ENCODE measurements at places on chromosomes 6 and 20.

GRCh38 chr20:57432862-57433491 is 41.8 kb downstream of the RBM38 start:
- DNase-seq = peak; percentile 91

GRCh38 chr6:51562198-51562597 is 525.2 kb downstream of the PKHD1 start:
- DNase-seq = no peak

DNA sequence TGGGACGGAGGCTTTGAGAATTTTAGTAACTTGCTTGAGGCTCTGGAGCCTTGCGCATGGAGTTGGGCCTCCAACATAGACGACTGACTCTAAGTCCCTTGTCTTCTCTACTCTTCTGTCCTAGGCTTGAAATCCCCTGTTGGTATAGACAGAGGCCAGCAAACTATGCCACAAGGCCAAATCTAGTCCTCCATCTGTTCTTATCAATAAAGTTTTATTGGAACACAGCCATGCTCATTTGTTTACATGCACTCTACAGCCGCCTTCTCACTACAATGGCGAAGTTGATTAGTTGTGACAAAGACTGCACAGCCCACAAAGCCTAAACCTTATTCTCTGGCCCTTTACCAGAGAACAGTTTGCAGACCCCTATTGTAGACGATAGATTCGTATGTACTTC is 174.1 kb upstream of the ZFP64 start:
- no peak for DNase-seq

DNA sequence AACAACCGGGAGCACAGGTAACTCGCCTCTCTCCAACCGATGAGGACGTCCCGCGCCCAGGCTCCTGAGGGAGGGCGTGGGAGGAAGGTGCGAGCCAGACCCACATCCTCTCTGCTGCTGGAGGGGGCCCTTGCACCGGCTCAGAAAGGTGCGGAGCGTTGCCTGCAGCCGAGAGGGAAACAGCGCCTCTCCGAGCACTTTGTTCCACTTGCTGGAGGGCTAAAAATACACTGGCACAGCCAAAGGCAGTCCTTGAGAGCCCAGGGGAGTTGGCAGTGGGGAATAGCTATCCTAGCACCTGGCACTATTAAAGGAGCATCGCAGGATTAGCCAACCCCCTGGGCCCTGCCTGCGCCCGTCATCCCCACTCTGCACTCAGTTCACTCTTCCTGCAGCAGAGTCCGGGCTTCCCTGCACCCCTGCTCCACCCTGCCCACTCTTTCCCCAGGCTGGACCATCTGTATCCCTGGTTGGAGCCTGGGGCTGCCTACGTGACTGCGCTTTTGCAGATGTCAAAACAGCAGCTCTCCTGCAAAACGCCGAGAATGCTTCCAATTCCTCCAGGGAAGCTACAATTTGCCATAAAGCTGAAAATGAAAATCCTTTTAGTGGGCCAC is 108.9 kb downstream of the SNX5 start:
- DNase-seq = no peak

DNA sequence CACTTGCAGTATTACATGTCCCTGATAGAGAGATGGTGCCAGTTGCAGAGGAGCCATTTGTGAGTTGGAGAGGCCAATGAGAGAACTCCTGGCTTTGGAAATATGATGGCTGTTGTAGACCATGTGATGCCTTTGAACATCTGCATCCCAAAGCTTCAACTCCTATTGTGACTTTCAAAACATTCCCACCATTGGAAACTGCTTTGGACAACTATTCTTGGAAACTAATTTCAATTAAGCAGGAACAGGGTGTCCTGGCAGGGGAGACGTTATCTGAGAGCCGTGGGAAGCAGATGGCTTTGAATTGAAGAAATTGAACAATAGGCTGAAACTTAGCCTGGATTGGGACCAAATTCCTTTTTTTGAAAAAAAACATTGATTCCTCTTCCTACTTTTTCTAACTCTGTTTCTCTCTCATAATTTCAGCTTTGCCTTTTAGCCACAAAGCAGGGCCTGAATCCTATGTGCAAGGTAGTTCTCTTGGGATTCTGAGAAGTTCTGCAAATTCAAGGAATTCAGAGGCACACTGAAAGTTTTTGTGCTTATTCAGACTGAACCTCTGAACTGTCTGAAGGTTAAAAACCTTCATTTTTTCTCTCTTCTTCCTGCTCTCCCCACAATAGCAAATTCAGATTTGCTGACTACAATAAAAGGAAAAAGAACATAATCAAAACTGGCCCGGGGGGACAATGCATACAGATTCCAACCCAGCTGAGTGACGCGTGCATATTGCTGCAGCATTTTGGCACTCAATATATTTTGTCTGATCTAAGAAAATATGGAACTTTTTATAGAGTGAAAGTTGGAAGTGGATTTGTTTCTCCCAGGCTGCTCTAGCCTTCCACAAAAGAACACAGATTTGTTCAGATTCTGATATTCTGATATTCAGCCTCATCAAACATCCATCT is 720.4 kb upstream of the CHD6 start:
- no peak for DNase-seq

DNA sequence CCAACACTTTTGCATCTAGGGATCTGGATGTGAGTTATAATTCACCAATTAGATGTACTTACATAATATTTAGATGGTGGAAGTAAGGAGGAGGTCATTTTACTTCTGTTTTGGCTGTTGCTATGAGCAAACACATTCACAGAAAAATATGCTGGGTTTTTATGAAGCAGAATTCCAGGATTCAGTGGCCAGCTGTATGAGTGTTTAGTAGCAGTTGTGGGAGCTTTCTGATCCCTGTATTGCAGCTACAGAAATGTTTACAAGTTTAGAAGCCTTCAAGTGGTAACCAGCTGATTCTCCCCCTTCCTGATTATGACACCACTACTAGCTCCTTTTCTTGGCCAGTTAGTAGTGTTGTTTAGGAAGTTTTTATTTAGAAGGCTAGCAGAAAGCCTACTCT is 177.0 kb downstream of the TENT5A start:
- DNase-seq = no peak

DNA sequence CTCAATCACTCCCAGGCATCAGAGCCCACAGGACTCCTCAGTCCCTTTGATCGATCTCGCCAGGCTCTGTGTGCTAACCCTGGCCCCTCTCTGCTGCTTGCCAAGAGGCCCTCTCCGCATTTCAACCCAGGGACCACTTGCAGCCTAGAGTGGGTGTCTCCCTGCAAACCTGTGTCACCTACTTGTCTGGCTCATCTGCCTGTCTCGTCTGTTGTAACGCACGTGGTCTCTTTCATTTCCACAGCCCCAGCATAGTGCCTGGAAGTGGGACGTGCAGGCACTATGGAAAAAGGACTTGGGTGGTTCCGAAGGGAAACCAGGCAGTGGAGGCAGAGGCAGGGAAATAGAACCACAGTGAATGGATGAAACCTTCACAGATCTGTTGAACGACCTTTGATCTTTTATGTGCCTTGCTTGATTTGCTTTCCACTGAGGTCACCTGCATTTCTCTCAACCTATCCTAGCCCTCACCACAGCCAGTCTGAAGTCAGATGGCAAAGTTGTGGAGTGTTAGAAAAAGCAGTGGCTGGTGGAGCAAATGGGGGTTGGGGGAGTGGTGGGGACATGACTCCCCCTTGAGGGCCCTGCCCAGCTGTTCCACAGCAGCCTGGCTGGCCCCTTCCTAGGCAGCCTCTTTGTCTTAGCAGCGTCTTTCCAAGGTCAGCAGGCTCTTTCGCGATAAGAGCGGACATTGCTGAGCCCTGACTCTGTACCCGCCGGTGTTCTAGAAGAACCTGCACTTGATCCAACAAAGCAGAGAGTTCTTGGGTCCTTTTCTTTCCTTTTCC is 55.8 kb upstream of the TAGAP start:
- no peak for DNase-seq

DNA sequence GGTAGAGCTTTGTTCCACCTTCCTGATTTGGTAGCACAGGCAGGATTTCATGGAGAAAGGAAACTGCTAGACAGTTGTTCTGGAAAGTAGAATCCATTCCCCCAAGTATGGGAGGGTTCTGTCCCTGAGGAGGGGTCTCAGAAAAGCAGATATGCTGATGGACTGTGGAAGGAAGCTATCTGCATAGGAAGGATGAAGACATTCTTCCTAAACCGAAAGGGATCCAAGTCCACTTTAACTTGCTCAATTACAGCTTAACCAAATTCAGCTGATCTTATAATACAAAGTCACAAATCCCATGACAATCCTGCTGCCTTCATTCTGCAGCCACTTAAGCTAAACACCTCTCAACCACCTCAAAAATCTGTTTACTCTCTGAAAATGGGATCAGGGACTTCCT is 2.6 kb downstream of the MAN1A1 start:
- no peak for DNase-seq

DNA sequence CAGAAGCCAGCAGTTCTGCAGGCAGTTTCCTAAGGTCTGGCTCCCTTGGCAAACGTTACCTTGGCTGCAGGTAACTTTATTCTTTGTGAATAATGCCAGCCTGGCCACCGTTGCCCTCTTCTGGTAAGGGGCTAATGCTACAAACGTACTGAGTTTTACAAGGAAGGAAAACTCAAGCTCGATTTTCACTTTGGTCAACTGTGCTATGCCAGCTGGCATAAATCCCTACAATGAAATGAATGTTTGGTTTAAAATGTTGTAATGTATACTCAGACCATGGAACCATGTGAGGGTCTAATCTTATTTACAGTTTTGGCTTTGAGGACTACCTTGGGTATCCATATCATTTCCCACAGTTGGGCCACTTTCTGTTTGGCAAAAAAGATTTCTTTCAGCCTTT is 101.4 kb downstream of the SLX4IP start:
- DNase-seq = no peak

DNA sequence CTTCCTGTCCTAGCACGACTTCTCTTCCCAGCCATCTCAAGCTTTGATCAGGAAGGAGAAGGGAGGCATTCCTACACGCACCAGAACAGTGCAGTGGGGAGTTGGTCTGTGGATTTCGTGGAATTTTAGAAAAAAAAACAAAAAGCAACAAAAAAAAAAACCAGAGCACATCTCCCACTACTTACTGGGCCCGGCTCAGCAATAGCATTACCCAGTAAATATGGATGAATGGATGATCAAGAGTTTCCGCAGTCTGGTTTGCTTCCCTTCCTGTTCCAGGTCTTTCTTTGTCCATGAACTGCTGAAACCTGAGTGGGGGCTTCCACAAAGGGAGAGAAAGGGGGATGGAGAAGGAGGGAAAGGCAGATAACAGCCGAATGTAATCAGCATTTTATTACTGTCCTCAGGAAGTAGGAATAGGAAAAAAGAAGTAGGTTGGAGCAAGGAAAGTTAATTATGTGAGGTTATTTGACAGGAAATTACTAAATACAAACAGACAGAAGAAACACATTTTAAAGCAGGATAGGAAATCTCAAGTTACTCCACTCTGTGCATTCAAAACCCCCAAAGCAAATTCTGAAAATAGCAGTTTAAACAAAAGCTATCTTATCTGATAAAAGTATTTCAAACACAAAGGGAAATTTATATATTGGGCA is 349.0 kb downstream of the PRL start:
- DNase-seq = no peak

DNA sequence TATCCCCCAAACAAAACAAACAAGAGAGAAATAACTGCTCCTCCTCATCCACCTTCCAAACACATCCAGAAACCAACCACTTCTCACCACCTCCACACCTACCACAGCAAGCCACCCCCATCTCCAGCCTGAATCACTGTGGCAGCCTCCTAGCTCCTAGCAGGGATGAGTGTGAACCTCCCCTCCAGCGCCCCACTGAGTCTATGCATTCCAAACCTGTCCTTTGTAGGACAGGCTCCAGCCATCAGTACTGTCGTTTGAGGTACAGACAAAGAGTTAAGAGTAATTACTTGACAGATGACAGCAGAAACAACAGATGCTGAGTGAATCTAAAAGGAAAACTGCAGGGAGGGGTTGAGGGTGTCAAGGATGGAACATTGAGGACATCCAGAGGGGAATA is 2.4 kb downstream of the METTL24 start:
- DNase-seq = no peak

DNA sequence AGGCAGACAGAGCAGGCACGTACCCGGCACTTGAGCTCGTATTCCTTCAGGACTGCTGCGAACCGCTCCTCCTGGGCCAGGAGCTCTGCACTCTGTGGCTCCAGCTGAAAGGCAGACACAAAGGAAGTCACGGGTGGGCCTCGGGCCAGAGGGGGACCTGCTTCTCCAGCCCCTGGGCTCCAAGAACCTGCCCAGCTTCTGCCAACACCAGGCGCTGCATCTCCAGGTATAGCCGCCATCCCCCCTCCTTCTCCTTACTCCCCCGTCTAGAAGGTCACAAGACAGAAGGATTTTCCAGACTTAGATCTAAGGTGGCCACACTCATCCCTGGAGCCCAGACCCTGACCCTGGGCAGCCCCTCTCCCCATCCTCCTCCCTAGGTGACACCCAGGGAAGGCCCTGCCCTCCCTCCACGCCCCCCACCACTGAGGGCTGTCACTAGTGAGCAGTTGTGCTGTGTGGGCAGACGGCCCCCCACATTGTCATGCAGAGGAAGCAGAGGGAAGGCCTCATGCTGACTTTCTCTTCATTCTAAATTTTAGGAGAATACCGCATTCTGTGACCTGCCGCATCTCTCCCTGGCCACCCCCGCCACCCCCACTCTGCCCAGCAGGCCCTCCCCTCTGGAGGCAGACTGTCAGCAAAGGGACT is 81.9 kb downstream of the GINS1 start:
- no peak for DNase-seq

DNA sequence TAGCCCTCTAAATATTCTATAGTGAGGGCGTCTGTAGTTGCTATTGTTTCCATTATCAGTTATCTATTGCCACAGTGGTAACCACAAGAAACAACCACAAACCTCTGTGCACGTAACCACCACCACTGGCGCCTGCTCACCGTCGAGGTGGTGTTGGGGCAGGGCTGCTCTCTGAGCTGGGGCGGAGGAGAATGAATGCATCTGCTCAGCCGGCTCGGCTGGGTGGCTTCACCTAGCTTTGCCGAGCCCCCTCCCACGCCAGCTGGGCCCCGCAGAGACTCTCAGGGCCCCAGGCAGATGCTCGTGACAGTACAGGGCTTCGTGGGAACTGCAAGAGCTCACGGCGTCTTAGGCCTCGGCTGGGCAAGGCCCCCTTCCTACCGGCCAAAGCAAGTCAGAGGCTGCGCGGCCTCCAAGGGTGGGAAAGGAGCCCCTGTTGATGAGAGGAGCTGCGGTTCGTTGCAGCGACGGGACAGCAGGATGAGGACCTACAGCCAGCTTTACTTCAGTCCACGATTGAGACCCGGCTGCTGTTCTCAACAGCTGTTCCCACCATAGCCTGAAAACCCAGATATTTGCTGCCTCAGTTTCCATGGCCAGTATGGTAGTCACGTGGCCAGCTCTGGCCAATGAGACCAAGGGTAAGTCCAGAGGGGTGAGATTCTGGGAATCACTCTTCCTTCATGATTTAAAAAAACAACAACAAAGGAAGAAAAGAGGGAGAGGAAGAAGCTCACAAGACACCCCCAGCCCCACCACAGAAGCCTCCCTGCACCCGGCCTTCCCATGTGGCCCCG is 120.2 kb upstream of the AFDN start:
- peak; percentile 30 for DNase-seq

GRCh38 chr6:92545861-92546260 is 873.5 kb downstream of the EPHA7 start:
- DNase-seq = no peak

Data from AML-193 (cell line).